ENCODE measurements at places on chromosomes 2 and 18.
A peak's percentile ranks its signal among the peaks of the same experiment; 100 is the strongest.

- DNase-seq, result no peak
Observed at GRCh38 chr2:64186699-64187605, 42.7 kb upstream of the PELI1 start.

DNA sequence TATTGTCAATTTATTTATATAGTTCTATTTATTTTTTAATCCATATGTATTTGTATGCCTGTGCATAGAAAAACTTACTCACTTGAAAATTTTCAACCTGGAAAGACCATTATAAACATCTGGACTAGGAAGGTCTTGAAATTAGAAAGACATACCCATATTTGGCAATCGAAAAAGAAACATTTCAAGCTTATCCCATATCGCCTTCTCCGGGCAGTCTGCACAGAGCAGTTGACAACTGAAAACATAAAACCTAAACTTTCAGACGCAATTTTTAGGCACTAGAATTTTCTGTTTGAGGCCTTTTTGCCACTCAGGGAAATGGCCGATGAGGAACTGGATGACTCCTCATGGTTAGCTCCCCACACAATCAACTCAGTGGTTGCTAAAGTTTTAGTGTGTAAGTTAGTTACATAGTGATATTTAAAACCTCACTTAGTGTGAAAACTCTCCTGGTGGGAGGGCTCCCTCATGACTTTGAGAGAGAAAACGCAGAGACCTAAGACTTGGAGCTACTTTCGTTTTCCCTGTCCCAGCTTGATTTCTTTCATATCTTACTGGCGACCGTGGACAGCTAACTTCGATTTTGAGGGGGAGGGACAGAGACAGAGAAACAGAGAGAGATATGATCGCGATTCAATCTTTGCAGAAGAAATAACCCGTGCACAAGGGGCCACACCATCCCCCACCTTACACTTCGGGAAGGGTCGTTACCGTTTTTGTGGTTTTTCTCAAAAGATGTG, 3.2 kb upstream of the HOXD12 start:
- DNase-seq, result no peak

GRCh38 chr18:55543130-55543704, 44.8 kb downstream of the TCF4 start:
- no peak for DNase-seq

DNA sequence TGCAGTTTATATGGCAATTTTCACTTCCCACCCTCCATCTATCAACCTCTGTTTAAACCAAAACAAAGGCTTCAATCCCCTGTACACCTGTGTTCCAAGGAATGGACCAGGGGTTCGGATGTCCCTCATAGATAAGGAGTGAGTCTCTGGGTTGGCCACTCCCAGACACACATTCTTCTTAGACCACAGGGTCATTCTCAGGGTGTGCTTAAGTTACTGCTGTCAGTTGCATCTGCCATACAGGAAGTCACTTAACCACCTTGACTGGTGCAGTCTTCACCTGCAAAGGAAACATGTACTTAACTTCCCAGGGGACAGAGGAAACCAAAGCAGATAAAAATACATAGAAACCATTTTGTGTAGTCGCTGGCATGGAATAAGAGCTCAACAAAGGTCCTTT, 151.0 kb upstream of the NDUFV2 start:
- DNase-seq, result no peak

GRCh38 chr18:74204526-74205152, 56.3 kb downstream of the TIMM21 start:
- no peak for DNase-seq

GRCh38 chr2:125274718-125275117, 1249.6 kb downstream of the CNTNAP5 start:
- DNase-seq, result no peak

DNA sequence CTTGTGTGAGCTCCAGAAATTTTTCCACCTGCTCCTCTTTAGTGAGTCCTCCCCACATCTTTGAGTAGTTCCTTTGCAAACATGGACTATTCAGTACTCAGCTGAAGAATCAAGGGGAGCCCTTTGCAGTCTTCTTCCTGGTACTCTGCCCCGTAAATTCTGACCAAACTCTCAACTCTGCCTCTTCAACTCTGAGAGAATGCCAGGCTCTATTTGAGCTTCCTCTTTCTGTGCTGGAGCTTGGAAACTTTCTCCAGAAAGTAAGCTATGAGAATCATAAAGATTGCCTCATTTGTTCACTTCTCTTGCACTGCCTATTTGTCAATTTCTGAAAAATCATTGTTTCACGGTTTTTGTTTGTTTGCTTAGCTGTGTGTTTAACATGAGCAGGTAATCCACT, 7.4 kb upstream of the STAT4 start:
- DNase-seq, result no peak

- DNase-seq, result peak; percentile 33
Observed at GRCh38 chr2:148989882-148990493, 48.5 kb upstream of the LYPD6B start.

- DNase-seq, result no peak
Observed at GRCh38 chr2:107569496-107569895, 257.2 kb upstream of the RGPD4 start.

GRCh38 chr2:43806719-43807031, 32.0 kb downstream of the ABCG5 start:
- DNase-seq, result no peak

- no peak for DNase-seq
Observed at GRCh38 chr2:182186132-182186735, 200.6 kb downstream of the PPP1R1C start.

GRCh38 chr18:11909591-11910026, 1.5 kb upstream of the MPPE1 start:
- no peak for DNase-seq

DNA sequence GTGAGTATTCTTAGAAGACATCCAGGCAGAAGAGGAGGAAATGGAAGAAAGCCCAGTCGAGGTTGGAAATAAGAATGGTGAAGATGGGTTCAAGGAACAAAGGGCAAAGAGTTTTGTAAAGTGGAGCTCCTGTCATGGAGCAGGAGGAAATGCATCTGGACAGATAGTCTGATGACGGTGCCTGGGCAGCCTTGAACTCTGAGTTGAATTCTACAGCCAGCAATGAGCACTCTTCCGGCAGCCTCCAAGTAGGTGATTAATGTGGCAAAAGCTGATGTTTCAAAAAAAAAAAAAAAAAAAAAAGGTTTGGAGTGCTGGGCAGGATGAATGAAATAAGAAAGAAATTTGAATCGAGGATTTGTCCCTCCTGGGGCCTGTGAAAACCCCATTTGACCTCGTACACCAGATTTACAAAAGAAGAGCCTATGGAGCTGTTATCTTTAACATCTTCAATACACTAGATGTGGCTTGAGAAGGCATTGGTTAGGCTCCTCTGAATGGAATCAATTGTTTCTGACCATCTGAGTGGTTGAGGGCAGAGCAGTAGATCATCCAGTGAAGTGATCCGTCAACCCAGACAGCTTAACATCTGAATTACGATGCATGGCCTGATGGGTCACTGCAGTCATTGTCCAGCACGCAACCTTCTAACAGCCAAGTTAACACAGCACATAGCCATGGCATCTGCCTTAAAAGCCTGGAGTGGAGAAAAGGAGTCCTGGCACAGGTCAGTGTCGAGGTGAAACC, 449.7 kb downstream of the TXNL1 start:
- DNase-seq, result no peak

DNA sequence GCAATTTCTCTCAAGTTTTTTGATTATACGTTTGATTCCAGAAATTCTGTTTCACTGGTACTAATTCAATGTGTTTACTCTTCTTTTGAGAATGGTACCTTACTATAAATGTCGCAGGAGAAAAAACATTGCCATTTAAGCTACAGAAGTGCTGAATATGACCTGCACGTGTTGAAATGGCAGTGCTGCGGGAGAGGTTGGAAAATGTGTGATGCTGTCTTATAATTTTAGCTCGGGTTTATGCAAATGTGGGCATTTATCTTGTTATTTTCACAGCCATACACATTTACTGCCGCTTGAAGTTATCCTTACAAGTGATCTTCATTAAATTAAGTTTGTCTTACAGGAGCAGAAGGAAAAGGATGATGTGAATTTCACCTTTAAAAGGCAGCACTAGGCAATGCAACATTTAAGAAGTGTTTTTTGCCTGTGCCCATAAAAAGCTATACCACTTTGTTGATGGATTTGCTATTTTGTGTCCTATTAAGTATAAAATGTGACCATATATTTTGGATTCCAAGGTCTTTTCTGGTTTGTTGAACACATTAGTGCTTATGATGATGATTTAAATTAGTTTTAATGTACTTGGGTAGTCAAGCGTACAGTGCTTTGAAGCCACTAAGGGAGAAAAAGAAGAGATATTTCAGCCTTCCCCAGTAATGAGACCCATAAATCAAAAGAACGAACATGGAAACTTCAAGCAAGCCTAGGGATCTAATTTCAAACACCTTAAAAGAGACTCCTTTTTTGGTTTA, 112.1 kb downstream of the LTBP1 start:
- DNase-seq, result no peak

GRCh38 chr2:239002954-239003623, 155.2 kb downstream of the TWIST2 start:
- no peak for DNase-seq

All from stimulated activated naive CD4-positive, alpha-beta T cell treated with Interleukin-2 at 50 U/mL for 16 hours (primary cell).